ENCODE measurements at places on chromosomes 7 and 10. TPM values are rescaled to one million over a fixed set of nuclear protein-coding genes. Genes with fewer than 3 reads are reported as not detected.

The SLC13A1 gene
- total RNA-seq: not detected

- no peak for DNase-seq
Measured at GRCh38 chr7:36961097-36961496, 236.8 kb upstream of the AOAH start.

GRCh38 chr10:100531761-100532160 is 2.1 kb upstream of the NDUFB8 start:
- DNase-seq: no peak

GRCh38 chr10:62426086-62426485 is 51.9 kb downstream of the ZNF365 start:
- DNase-seq: no peak

The FAM131B gene
- total RNA-seq: 1.4 TPM

The GTPBP4 gene
- 68.9 TPM for total RNA-seq

- DNase-seq: no peak
Measured at GRCh38 chr7:54904130-54904529, 114.7 kb upstream of the EGFR start.

DNA sequence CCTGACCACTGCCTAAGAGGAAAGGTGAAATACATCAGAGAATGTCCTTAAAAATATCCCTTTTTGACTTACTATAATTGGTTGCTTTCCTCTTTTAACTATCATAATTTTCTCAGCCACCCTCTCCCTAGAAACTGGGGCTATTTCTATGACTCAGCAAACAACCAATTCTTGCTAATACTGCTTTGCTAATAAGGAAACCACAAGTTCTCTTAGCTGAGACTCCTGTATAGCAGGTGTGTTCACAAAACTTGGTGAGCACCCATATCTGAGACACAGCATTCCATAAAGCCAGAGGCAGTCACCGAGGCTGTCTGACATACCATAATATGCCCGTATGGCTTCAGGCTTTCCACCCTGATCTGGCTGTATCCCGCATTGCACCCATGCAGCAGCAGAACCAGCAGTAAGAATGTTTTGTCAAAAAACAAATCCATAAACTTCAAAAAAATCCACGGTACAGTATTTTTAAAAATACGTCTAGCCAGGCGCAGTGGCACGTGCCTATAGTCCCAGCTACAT is 191.7 kb upstream of the C7orf33 start:
- no peak for DNase-seq

GRCh38 chr7:20828947-20829346 is 42.3 kb upstream of the SP8 start:
- no peak for DNase-seq

The CYTH3 gene
- total RNA-seq: 11.1 TPM

GRCh38 chr7:117949232-117949631 is 76.0 kb upstream of the CTTNBP2 start:
- DNase-seq: no peak

- no peak for DNase-seq
Measured at GRCh38 chr7:85570898-85571297, 384.0 kb upstream of the SEMA3D start.

The MBL2 gene
- not detected for total RNA-seq

DNA sequence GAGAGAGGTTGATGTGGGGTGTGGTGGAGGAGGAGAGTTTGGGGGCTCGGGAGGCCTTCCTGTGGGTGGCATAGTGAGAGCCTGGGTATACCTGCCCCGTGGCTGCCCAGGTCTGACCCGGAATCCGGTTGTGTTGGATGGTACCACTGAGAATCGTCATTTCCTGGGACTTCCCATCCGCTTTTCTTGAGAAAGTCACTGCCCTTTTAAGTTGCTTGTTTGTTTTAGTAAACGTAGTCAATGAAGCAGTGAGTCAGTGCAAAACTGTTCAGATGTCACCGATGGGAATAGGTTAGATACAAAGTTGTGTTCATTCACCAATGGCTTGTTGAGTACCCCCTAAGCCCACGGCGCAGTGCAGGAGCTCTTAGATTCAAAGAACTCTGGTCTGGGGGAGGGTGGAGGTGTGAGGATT is 285.8 kb downstream of the CAMK1D start:
- DNase-seq: no peak

GRCh38 chr10:34537629-34538231 is 277.4 kb downstream of the PARD3 start:
- no peak for DNase-seq

The IL6 gene
- 11.0 TPM for total RNA-seq

GRCh38 chr7:12625836-12626235 is 55.3 kb downstream of the SCIN start:
- DNase-seq: no peak

The COL1A2 gene
- total RNA-seq: 40.8 TPM

The GPR26 gene
- total RNA-seq: not detected

The CISD1 gene
- total RNA-seq: 57.3 TPM

The FAM241B gene
- total RNA-seq: not detected

- no peak for DNase-seq
Measured at GRCh38 chr7:29105191-29105590, 41.1 kb downstream of the CPVL start.

Measured in endothelial cell of umbilical vein (primary cell).